Fibroblast of mammary gland (primary cell): ENCODE measurements at places on chromosomes 1 and 21.

DNA sequence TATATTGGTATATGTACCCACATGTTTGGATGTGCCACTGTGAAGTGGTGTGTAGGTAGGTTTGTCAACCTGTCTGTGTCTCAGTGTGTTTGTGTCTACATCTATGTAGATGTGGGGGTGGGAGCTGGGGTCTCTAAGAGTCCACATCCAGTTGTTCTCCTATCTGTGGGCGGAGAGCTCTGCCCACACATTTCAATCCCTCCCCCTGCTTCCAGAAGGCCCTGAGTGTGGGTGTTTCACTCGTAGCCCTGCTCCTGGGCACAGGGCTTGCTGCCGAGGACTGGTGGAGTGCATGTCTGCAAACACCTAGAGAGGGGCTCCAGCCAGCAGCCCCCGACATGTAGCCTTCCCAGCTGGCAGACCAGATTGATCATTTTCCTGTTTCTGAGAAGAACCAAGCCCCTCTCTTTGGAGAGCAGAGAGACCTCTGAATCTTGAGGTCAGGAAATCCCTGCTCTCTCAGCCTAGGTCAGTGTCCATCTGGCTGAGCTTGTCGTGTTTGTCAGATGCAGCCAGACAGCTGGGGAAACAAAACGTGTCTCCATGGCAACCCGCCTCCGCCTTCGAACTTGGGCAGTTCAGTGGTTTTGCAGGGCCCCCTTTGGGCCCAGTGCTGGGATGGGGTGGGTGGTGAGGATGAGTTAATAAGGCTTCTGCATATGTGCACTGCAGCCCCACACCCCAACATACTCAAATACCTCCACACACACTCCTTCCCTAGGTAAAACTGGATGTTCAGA, 31.2 kb upstream of the SYNC start:
- peak; percentile 71 for DNase-seq

DNA sequence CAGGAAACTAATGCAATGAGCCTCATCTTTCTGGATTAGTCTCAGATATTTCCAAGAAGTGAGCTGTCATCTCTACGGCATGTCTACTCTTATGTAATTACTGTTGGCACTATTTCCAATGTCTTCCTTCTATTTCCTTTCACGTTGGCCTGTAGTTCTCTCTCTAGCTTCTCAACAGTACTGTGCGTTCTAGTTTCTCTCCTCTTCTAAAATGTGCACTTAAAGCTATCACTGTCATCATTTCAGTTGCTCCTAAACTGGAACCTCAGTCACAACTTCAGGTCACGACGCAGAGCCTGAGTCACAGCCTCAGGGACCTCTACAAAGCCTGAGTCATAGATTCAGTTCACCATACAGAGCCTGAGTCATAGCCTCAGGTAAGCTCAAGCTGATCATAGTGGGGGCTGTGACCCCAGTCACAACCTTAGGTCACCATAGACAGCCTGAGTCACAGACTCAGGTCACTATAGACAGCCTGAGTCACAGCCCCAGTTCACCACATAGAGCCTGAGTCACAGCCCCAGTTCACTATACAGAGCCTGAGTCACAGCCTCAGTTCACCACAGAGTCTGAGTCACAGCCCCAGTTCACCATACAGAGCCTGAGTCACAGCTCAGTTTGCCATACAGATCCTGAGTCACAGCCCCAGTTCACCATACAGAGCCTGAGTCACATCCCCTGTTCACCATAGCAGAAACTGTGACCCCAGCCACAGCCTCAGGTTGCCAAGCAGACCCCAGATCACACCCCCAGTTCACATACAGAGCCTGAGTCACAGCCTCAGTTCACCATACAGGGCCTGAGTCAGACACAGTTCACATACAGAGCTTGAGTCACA, 13.0 kb downstream of the WNT9A start:
- DNase-seq, result peak; percentile 91

DNA sequence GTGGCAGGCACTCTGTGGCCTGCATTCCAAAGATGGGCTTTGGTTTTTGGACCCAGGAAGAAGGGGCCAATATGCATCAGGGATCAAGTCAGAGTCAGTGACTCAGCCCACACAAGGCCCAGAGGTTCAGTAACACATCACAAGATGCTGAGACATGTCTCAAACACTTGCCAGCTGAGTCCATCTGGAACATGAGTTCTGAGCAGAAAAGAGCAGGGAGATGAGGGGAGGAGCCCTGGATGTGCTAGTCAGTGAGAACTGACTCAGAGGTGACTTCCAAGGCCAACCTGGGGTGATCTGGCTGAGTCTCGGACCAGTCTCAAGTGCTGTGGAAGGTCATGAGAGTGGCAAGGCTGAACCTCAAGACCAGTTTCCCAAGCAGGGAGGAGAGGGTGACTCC, 150.1 kb downstream of the CDC7 start:
- peak; percentile 100 for DNase-seq

DNA sequence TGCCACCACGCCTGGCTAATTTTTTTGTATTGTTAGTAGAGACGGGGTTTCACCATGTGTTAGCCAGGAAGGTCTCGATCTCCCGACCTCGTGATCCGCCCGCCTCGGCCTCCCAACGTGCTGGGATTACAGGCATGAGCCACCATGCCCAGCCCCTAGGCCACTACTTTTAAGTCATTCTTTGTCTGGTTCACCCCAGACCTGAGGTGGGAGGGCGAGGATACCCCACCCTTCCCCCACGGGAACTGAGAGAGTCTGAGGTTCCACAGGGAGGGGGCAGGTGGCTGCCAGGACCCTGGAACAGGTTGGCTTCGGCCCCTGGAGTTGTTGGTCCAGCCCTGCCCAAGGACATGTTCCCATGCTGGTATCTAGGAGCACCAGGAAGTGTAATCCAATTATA, 7.7 kb upstream of the SDC3 start:
- DNase-seq, result no peak

- no peak for DNase-seq
Measured at GRCh38 chr1:90132306-90132705, 137.4 kb downstream of the ZNF326 start.

- DNase-seq, result no peak
Measured at GRCh38 chr1:248730507-248731335, 24.8 kb downstream of the LYPD8 start.

DNA sequence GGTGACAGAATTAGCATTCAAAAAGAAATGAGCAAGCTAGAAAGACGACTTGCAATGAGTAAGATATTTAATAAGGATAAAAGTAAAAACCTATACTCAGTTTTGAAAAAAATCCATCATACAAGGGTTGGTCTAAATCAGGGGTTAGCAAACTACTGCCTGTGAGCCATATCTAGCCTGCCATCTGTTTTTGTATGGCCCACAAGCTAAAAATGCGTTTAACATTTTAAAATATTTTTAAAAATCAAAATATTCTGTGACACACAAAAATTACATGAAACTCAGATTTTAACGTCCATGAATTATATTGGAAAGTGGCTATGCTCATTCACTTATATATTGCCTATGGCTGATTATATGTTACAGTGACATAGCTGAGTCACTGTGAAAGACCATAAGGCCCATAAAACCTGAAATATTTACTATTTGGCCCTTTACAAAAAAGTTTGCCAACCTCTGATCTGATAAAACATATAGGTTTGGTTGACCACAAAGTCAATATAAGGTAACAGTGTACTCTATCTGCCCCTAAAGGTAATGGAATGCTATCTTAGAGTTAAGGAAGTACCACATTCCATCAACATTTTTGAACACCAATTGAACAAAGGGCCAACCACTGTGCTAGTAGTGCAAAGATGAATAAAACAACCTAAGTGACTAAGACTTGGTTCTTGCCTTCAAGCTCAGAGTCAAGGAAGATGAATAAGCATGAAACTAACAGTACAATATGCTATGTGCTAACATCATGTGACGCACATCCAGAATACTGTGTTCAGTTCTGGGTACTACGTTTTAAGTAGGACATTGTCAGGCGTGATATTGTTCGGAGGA, 3.2 kb downstream of the IFT25 start:
- DNase-seq, result peak; percentile 15

- DNase-seq, result no peak
Measured at GRCh38 chr1:54486907-54487306, 61.1 kb upstream of the ACOT11 start.

DNA sequence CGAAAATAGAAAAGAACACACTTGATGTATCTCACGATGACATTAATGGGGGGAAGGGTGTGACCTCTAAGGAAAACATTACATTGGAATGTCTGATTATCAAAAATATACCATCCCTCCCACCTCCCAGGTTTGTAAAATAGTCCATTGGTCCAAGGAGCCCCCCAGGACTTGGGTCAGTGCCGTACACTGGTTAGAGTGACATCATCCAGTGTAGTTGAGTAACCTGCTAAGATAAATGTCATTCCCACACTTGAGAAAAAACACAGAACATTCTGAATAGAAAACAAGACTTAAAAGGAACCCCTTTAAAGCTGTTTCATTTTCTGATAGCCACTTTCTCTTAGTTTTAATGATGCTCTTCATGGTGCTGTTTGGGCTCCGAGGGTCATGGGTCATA, 15.2 kb downstream of the DDX20 start:
- DNase-seq, result peak; percentile 18

- DNase-seq, result peak; percentile 38
Measured at GRCh38 chr1:58850636-58851035, 66.8 kb upstream of the JUN start.

GRCh38 chr1:19661721-19662228, 2.9 kb upstream of the HTR6 start:
- DNase-seq, result peak; percentile 59

DNA sequence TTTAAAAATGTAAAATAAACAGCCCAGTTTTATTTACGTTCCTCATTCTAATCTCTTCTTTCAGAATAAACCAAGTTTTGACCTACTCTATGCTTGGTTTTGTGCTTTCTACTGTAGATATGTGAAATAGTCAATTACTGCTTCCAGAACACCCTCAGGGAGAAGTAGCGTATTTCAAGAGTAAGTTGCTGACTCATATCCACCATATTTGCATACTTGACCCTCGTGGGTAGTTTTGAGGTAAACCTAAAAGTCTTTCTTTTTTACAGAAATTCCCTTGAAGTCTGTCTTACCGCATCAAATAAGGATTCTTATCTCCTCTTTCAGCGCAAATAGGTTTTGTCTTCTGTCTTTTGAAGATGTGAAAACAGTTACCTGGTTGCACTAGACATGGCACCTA, 1.4 kb upstream of the OR2L3 start:
- no peak for DNase-seq

GRCh38 chr21:46483300-46484295, 24.9 kb downstream of the DIP2A start:
- DNase-seq, result no peak

DNA sequence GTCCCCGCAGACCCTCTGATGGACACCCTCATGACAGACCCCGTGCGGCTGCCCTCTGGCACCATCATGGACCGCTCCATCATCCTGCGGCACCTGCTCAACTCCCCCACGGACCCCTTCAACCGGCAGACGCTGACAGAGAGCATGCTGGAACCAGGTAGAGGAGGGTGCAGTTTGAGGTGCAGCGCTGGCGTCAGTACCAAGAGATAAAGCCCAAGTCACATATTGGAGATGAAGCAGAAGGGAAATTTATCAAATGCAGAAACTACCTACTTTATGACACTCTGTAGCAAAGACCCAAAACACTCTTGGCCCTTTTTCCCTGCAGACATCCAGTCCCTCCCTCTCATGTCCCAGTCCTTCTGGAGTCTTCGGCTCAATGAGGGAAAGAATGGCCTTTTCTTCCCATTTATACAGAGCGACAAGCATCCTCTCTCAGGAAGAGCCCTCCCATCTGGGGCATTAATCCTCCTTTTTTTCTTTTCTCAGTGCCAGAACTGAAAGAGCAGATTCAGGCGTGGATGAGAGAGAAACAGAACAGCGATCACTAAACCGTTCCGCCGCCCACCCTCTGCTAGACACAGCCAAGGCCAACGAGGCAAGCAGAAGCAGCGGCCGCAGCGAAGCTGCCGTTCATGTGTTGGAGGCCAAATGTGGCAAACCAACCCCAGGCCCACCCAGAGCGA, 30.8 kb upstream of the KIF1B start:
- no peak for DNase-seq

- peak; percentile 1 for DNase-seq
Measured at GRCh38 chr1:239308701-239309333, 77.6 kb upstream of the CHRM3 start.
